ENCODE measurements at places on chromosomes 7 and 10.

- no peak for DNase-seq
Observed at GRCh38 chr7:94893661-94894060, 13.7 kb upstream of the PPP1R9A start.

GRCh38 chr10:120423431-120424197, 33.4 kb upstream of the PLPP4 start:
- DNase-seq: no peak

DNA sequence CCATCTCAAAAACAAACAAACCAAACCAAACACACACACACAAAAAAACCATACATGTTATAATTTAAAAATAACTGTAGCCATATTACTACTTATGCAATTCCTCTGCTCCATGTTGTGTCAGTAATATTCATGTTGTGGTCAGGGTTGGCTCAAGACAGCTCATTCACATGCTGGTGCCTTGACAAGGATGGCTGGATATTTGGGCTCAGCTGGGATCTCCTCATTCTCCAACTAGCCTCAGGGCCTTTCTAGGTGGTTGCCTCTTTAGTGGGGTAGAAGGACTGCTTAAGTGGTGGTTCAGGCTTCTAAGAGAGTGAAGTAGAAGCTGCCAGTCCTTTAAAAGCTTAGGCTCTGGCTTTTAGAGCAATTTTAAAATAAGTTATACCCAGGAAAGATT, 189.3 kb downstream of the ADRA2A start:
- no peak for DNase-seq

DNA sequence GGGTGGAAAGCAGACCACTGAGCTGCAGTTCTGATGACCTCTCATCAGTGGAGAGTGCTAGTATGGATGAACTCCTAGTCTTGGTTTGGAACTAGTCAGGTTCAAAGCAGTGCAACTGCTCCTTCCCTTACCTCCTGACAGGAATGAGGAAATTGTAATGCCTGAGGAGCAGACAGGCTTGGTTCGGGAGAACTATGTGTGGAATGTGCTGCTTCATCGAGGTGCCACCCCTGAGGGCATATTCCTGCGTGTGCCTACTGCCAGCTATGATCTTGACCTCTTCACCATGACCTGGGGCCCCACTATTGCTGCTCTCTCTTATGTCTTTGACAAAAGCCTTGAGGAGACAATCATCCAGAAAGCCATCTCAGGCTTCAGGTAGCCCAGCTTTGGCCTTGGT, 27.4 kb upstream of the NFKB2 start:
- no peak for DNase-seq

DNA sequence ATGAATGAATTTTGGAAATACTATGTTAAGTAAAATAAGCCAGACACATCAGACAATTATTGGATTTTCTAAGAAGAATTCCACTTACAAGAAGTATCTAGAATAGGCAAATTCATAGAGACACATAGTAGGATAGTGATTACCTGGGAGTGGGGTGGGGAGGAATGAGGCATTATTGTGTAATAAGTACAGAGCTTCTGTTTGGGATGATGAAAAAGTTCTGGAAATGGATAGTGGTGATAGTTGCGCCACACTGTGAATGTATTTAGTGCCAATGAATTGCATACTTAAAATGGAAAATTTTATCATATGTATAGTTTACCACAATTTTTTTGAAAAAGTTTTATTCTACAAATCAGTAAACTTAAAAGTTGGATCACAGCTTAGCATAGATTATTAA, 297.2 kb upstream of the KAT6B start:
- DNase-seq: no peak

DNA sequence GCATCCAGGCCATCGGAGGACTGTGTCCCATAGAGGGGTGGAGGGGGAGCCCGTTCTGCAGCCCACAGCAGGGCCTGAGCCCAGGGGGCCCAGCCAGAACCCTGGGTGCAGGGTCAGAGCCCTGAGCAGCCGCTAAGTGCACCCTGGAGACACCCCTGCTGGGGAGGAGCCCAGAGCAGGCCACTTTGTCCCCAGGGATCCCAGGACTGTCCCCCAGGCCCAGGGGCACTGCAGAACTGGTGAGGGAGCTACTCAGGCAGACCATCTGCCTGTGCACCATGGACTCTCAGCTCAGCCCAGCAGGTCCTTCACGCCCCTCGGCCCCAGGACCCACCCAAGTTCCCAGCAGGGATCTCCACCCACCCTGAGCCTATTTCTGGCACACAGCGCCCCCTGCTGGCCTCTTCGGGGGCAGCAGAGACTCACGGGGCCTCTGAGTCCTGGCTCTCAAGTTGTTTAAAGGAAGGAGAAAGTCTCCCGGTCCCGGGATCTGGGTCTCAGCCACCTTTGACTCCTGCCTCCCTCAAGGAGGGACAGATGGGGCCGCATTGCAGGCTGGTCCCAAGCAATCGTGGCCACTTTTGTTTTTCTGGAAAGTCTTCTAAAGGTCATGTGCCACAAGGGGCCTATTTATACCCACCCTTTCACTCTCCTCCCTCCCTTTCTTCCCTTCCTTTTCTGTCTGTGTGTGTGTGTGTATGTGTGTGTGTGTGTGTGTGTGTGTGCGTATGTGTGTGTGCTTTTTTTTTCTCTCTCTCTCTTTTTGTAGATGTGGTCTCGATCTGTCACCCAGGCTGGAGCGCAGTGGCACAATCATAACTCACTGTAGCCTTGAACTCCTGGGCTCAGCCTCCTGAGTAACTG, 90.3 kb downstream of the MYL10 start:
- no peak for DNase-seq

GRCh38 chr10:33229252-33229948, 105.1 kb downstream of the NRP1 start:
- DNase-seq: no peak
